ENCODE measurements at places on chromosomes 4 and X. TPM values are rescaled to one million over a fixed set of nuclear protein-coding genes. Genes with fewer than 3 reads are reported as not detected.

Gene HOPX
- polyA plus RNA-seq, result 2.5 TPM

Gene ABLIM2
- polyA plus RNA-seq, result 7.4 TPM

Gene F8A3
- 2.4 TPM for polyA plus RNA-seq

Gene FAM184B
- polyA plus RNA-seq, result 0.23 TPM

Gene CXorf49
- polyA plus RNA-seq, result not detected

Gene MSX1
- 1.2 TPM for polyA plus RNA-seq

Gene FAAH2
- polyA plus RNA-seq, result 3.6 TPM

Gene FANCB
- polyA plus RNA-seq, result 0.23 TPM

Gene ARHGAP36
- not detected for polyA plus RNA-seq

Gene GIMD1
- not detected for polyA plus RNA-seq

Gene METAP1
- polyA plus RNA-seq, result 34.2 TPM

Gene C4orf46
- 2.4 TPM for polyA plus RNA-seq
